ENCODE measurements at places on chromosomes 3 and 15. TPM values are rescaled to one million over a fixed set of nuclear protein-coding genes. Genes with fewer than 3 reads are reported as not detected.

PHC3 gene
- total RNA-seq = 16.5 TPM

CACNA1D gene
- 0.38 TPM for total RNA-seq

TMC3 gene
- not detected for total RNA-seq

CD200 gene
- not detected for total RNA-seq

GRCh38 chr3:67699882-67700281 is 45.5 kb upstream of the SUCLG2 start:
- no peak for DNase-seq
- H3K4me3 ChIP-seq = no peak overlapping the region
- H3K36me3 ChIP-seq = no peaks in the 10 kb centered on the region
- no peaks in the 10 kb centered on the region for H3K4me1 ChIP-seq
- no peaks in the 10 kb centered on the region for H3K27me3 ChIP-seq
- no peak overlapping the region for H3K27ac ChIP-seq

DNA sequence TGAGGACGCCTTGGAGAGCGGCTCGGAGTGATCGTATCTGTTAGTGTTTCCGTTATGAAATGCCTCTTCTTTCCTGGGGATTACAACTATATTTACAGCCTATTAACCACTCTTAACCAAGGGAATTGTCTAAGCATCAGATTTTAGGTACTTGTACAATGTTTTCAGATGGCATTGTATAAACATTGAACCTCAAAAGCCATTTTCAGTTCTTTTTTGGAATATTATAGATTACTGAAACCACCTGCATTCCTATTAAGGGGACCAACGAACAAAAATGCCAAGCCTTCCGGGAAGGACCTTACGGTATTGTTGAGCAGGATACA is 1.1 kb downstream of the NEO1 start:
- peak overlapping the region; percentile 74 for H3K4me3 ChIP-seq
- peak overlapping the region; percentile 65 for H3K27ac ChIP-seq
- DNase-seq = no peak
- H3K27me3 ChIP-seq = no peaks in the 10 kb centered on the region

DNA sequence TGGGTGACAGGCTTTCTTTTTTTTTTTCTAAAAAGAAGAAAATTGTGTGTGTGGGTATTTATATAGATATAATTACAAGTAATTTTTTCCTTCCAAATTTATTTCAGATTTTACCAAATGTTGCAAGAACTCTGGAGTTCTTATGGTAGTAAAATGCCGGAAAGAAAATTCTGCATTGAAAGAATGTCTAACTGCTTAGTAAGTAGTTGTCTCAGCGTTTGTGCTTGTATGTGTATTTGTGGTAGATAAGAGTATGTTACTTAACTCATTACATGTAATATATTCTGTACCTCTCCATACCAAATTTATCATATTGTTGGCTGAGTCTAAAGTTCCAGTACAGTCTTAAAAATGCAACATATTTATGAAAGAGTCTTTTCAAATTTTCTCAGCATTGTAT is 32.3 kb upstream of the ZCWPW2 start:
- no peak overlapping the region for H3K4me3 ChIP-seq
- H3K36me3 ChIP-seq = no peaks in the 10 kb centered on the region
- H3K27me3 ChIP-seq = no peaks in the 10 kb centered on the region

GRCh38 chr15:80026754-80027153 is 32.7 kb upstream of the ZFAND6 start:
- no peaks in the 10 kb centered on the region for H3K4me1 ChIP-seq
- no peak overlapping the region for H3K4me3 ChIP-seq
- H3K27ac ChIP-seq = no peak overlapping the region
- H3K27me3 ChIP-seq = no peaks in the 10 kb centered on the region
- no peaks in the 10 kb centered on the region for H3K36me3 ChIP-seq

GRCh38 chr3:187327845-187328244 is 36.3 kb upstream of the MASP1 start:
- no peak overlapping the region for H3K27ac ChIP-seq
- H3K4me1 ChIP-seq = no peaks in the 10 kb centered on the region
- H3K36me3 ChIP-seq = no peaks in the 10 kb centered on the region
- no peaks in the 10 kb centered on the region for H3K27me3 ChIP-seq
- no peak for DNase-seq

Data from HepG2 (cell line).